A549 (cell line): ENCODE measurements at places on chromosomes 11 and 22. TPM values are rescaled to one million over a fixed set of nuclear protein-coding genes. Genes with fewer than 3 reads are reported as not detected.
A peak's percentile ranks its signal among the peaks of the same experiment; 100 is the strongest.

The MMP10 gene
- 0.13 to 0.17 TPM (median 0.13 TPM) in 3 replicates for polyA plus RNA-seq

The GGT5 gene
- 2.2 to 3.3 TPM (median 2.5 TPM) in 3 replicates for polyA plus RNA-seq

The ZP1 gene
- polyA plus RNA-seq, result 0.30 to 0.32 TPM (median 0.30 TPM) in 3 replicates

The KCTD14 gene
- 2.4 to 2.7 TPM (median 2.6 TPM) in 3 replicates for polyA plus RNA-seq

The ARHGAP8 gene
- 1.2 to 1.5 TPM (median 1.4 TPM) in 3 replicates for polyA plus RNA-seq

The OR10G6 gene
- not detected in 3 replicates for polyA plus RNA-seq

The SEPTIN5 gene
- 10.8 to 13.9 TPM (median 12.6 TPM) in 3 replicates for polyA plus RNA-seq

The SYT13 gene
- polyA plus RNA-seq, result 8.1 to 13.1 TPM (median 12.9 TPM) in 3 replicates

The CCDC116 gene
- 0.04 to 0.06 TPM in 2 of 3 replicates, not detected in the other for polyA plus RNA-seq

- no peak for DNase-seq
These were observed 114.5 kb upstream of the CRYBB3 start for GRCh38 chr22:25085156-25085555.

- DNase-seq, result no peak
These were observed 10.1 kb downstream of the SLC5A1 start for GRCh38 chr22:32052936-32053791.

- DNase-seq, result no peak
These were observed 68.8 kb downstream of the PRDM11 start for GRCh38 chr11:45215098-45215865.

- no peak for DNase-seq
These were observed 162.0 kb upstream of the GUCY1A2 start for GRCh38 chr11:107180236-107180635.

- no peak for DNase-seq
These were observed 47.6 kb downstream of the LIF start for GRCh38 chr22:30198921-30199320.

DNA sequence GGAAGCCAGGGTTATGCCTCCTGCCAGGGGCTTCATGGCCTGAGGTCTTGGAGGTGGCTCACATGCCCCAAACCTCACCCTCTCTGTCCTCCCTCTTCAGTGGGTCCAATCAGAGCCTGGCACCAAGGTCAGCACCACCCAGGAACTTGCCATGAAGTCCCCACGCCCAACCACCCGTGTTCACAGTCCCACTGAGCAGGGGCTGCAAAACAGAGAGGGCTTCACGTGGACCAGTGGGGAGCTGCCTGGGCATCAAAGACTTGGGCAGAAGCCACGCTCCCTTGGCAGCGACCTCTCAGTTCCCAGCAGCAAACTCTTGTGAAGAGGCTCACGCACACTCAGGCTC lies 425.8 kb upstream of the B3GAT1 start:
- no peak for DNase-seq

GRCh38 chr11:72233056-72233772 lies 8.6 kb downstream of the INPPL1 start:
- no peak for DNase-seq

- DNase-seq, result no peak
These were observed 708.1 kb downstream of the BRD1 start for GRCh38 chr22:49119551-49119952.

- no peak for DNase-seq
These were observed 1.3 kb downstream of the CST6 start for GRCh38 chr11:66012946-66013761.

DNA sequence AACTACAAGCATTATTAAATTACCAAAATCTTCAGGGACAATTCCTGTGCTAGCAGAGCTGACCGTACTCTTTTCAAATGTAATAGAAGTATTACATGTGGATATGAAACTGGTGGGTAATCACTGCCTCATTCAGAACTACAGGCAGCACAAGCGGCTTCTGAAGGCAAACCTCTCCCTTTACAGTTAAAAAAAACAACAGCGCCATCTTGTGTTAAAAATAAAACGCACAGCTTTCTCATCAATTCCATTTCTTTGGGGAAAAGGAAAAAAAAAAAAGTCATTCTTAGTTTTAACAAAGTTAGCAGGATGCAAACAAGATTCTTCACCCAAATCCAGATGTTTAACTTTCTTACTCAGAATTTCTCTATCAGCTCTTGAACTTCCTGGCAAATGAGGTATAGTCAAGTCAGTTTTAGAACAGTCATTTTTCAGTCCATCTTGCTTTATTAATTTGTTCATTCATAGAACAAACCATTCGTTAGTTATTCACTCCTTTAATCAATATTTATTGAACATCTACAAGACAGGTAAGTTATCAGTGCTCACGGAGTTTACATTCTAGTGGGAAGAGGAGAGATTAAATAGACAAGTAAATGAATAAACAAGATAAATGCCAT lies 331.8 kb upstream of the MPPED2 start:
- peak; percentile 47 for DNase-seq

- no peak for DNase-seq
These were observed 15.9 kb upstream of the MAPK8IP1 start for GRCh38 chr11:45869551-45869950.

DNA sequence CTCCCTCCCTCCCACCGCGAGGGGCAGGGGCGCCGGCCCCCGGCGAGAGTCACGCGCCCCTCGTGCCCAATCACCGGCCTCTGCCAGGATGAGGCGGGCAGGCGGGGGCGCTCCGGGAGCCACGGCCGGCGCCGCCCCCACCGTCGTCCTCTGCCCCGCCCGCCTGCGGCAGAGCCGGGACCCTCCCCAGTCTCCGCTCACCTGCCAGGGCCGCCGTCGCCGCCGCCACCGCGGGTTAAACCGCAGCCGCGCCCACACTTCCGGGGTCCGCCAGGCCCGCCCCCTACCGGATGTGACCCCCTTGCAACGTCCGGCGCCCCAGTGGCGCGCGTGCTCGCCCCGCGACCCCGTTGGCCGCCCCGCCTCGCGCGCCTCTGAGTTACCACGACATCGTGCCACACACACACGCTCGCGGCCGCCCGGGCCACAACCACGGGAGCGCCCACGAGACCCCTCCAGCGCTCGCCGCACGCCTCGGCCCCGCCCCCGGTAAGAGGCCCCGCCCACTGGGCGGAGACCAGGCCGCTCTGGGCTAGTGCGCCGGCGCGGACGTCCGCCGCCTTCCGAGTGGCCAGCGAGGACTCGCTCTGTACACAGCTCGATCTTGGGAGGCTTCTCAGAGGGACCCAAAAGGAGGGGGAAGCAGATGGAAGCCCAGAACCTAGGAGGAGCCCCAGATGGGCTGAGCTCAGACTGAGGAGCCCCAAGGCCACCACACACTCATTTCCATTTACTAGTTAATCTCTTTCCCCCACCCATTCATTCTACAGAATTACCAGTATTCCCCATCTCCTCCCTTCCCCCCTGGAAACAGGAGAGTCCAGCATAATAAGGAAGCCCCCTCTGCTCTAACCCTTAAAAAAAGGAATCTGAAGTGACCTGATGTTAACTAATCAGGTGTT lies at the start of gene VPS37C:
TSS of gene VPS37C (minus strand) at position 237 of the 902 bp plus-strand sequence. CDS start 22,597 bp downstream, outside the sequence.
- peak; percentile 97 for DNase-seq

DNA sequence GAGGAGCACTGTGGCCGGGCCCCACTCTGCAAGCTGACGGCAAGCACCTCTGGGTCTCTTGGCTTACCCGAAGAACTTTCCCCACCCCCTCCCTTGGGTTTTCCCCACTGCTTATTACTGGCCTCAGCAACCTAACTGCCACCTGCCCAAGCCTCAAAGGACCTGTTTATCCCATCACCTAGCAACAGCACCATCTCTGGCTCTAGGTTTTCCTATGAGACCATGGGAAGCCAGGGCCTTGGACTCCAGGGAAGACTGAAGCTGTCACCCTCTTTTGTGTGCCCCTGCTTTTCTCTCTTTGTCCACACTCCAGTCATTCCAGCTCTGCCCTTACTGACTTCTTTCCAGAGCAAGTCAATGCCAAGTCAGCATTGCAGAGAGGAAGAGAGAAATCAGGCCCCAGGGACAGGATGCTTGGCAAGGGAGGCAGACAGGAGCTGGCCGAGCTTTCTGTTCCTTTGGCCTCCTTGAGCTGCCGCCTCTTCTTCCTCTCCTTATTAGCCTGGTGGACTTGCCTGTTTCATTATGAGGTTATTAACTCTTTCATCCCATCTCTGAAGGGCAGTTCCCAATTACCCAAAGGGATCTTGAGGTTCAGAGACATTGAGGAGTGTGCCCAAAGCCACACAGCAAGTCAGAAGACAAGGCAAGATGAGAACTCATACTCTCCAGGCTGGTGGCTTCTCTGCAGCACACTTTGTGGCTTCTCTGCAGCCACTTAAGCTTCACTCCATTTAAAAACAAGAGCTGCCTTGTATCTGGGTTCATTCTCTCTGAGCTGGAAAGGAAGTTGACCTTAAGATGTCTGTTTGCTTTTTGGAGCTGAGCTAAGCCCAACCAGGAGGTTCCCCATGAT lies at the start of gene SMIM35:
TSS of gene SMIM35 (minus strand) at position 51 of the 856 bp plus-strand sequence. CDS start 206 bp downstream, outside the sequence.
- DNase-seq, result no peak

DNA sequence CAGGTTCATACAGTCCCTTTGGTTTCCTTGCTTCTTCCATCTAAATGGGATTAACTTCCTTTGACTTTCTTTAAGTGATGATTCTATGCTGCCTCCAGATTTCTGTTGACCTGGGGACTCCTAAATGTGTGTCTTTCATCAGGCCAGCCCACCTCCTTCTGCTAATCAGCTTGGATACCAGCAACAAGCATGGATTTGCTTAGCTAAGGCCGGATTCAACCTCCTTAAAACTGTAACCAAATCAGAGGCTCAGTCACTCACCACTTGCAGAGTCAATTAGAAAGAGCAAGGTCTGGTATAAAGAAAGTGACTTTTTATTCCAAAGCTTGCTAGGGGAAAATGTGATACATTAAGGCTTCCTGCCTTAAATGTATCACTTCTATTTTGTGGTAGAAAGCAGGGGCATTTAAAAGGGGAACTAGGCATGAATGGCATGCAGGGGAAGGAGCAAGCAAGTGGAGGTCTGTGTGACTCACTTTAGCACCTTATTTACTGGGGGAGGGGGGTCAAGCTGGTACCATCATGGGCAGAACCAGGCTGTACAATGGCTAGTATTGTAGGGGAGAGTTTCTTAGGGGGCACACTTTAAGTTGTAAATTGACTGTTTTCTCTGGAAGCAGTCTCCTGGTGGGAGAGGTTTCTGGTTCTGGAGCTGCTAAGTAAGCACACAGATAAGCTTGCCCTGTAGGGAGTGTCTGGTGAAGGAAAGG lies 239.0 kb upstream of the PDGFD start:
- no peak for DNase-seq

DNA sequence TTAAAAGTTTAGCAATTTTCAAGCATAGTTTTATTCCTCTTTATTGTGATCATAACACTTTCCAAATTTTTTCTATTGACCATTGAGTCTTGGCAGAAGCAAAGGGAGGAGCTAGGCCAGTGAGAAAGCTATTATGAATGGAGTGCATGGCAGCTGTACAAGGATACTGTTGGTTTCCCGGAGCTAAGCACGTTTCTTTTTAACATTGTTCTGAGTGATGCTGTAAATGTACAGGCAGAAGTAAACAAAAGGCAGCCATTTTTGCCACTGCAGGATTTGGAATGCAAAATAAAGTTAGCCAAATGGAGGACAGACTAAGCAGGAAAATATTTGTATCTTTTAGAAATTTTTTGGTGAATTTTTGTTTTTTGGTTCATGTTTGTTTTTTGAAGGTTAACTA lies 16.2 kb downstream of the CBL start:
- no peak for DNase-seq

DNA sequence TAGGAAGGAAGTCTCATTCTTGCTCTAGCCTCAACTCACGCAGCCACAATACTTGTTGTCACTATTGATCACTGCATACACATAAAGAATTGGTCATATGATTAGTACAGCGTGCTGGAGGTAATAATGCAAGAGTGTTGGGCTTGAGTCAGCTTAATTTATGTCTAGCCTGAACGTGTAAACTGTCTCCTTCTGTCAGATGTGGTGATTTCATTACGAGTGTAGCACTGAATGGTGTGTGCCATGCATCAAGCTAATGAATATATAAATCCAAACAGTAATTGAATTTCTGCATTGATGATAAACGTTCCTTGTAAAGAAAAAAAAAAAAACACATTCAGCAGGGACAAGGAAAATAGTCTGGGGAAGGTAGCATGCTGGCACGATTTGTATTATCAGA lies 396.2 kb upstream of the RAG2 start:
- DNase-seq, result no peak

DNA sequence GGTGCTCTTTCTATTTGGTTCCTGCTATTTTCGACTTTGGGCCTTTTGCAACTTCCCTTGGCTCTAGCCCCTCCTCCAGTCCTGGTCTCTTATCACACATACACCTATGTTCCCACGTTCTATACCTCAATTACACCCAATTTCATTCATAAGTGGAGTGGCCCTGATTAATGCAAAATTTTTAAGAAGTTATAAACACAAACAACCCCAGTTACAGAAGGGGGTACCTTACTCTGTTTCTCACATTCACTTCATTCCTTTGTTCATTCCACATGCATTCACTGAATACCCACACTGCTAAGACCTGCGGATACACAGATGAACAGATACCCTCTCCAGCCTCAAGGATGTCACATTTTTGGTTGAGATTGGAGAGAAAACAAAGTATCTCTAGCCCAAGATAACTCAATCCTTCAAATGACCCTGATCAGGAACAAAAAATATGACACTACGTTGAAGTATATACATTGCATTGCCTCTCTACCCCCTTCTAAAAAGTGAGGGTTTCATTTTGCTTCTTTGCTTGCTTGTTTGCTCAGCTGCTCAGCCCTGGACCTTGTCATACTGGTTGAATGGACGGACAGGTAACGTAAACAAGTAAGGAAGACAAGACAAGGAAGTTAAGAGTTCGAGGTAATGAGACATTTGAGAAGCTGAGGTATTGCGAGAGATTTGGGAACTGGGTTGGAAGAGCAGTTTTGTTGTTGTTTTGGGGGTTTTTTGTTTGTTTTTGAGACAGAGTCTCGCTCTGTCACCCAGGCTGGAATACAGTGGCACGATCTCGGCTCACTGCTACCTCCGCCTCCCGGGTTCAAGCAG lies 3.6 kb upstream of the VPS37C start:
- no peak for DNase-seq
